Stimulated activated CD4-positive, alpha-beta T cell treated with anti-CD3 and anti-CD28 coated beads, Interleukin-1b, Interleukin-23, amount 100 ng/mL, for 1 hour (primary cell): ENCODE measurements at places on chromosomes 6 and 20.

GRCh38 chr6:100112855-100113508 lies 119.0 kb upstream of the MCHR2 start:
- DNase-seq = no peak

DNA sequence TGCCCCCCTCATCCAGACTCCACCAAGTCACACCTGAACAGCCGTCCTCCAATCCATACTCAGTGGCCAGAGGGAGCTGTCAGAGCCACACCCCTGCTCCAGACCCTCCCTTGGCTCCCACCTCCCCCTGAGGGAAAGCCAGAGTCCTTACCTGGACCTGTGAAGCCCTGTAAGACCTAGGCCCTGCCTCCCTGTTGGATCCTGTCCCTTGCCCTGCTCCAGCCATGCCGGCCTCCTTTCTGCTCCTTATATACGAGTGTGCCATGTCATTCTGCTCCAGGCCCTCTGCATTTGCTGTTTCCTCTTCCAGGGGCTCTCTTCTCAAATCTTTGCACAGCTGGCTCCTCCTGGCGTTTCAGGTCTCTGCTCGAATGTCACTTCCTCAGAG lies 100.3 kb upstream of the MYL9 start:
- DNase-seq = no peak

DNA sequence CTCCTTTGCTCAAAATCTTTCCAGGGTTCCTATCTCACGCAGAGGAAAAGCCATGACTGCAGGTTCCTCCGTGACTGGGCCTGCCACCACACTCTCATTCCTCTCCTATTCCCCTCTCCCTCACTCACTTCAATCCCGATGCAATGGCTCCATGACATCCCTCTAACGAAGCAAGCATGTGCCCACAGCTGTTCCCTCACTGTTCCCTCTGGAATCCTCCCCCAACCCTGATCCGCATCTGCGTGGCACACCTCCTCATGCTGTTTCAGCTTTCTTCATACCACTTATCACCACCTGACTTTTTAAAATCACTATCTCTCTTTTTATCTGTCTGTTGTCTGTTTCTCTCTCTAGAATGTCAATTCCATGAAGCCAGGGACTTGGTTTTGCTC lies 25.5 kb downstream of the ANGPT4 start:
- DNase-seq = no peak

DNA sequence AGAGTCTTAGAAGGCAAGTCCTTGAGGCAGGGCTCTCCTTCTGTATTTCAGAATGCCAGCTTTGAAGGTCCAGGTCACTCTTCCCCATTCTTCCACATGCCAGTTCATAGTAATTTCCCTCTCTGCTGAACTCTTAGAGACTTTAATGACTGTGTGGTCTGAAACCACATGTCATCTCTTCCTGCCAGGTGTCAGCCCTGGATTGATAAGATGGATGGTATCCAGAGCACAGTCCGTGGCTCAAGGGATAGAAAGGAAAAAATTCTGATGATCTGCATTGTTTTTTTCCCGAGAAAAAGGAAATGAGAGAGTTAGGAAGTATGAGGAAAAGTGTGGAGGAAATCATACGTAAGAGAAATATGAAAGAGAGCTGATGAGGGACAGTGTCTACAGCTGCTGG lies 250.9 kb downstream of the TPBG start:
- no peak for DNase-seq

- no peak for DNase-seq
Observed at GRCh38 chr6:31831350-31832215, 4.0 kb downstream of the HSPA1B start.

DNA sequence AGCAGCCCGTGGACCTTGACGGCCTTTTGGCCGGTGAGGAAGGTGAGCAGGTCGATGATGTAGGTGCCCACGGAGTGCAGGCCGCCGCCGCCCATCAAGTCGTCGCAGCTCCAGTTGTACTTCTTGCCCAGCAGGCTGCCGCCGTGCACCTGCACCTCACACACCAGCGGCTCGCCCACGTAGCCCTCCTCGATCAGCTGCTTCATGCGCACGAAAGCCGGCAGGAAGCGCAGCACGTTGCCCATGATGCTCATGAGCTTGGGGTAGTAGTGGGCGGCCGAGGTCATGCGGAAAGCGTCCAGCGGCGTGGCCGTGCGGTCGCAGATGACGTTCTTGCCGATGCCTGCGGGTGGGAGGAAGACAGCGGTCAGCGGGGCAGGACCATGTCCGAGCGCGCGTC lies 37.0 kb upstream of the TBC1D7 start:
- no peak for DNase-seq

DNA sequence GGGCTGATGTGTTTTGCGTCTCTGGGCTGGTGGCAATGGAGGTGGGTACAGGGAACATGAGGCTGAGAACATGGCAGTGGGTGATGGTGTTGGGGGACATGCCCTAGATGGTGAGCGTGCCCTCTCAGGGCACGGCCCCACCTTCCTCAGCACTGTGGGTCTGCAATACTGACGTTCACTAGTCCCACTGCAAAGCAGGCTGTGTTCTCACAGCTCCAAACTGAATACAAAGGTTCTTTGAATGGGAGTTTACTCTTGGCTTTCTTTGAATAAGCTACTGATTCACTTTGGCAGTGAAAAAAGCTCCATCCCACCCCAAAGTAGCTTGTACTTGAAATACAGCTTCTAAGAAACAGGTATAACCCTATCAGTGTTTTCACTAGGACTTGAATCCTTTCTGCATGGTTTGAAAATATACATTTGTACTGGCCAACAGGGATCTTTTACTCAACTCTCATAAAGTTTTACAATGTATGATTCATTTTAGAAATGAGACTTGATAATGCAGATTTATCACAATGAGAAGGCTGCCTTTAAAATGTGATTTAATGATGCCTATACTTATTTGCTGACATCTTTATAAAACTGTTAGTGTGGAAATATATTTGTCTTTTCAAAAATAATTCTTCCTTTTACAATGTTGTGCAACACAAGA lies 400.7 kb downstream of the ZFAND3 start:
- DNase-seq = no peak

- DNase-seq = no peak
Observed at GRCh38 chr6:834190-834589, 141.3 kb upstream of the EXOC2 start.

DNA sequence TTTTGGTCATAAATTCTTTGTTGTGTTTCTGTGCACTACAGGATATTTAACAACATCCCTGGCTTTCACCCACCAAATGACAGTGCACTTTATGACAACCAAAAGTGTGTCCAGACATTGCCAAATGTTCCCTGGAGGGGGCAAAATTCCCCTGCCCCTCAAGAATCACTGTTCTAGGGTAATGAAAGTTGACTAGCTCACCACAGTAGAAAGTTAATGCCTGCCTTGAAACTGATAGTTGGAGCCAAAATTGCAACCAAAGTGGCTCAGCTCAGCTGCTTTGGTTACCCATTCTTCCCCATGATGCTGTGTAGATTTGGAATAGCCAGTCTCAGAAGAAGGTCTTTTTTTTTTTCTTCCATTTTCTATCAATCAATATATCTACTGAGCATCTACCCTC lies 150.6 kb downstream of the RALGAPA2 start:
- DNase-seq = no peak

DNA sequence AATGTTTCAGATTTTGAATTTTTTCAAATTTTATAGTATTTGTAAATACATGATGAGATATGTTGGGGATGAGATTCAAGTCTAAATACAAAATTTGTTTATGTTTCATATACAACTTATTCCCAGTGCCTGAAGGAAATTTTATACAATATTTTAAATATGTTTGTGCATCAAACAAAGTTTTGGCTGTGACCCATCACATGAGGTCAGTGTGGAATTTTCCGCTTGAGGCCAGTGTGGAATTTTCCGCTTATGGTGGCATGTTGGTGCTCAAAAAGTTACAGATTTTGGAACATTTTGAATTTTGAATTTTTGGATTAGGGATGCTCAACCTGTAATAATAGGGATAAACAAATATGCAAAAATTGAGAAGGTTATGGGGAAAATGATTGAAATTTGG lies 356.6 kb upstream of the JAG1 start:
- DNase-seq = no peak
